ENCODE measurements at places on chromosomes 2 and 18.

- no peaks in the 10 kb centered on the region for H3K36me3 ChIP-seq
- no peak overlapping the region for H3K27ac ChIP-seq
- H3K4me1 ChIP-seq: no peaks in the 10 kb centered on the region
- DNase-seq: no peak
- no peak overlapping the region for H3K4me3 ChIP-seq
These were observed 20.7 kb upstream of the FRZB start for GRCh38 chr2:182887093-182887492.

DNA sequence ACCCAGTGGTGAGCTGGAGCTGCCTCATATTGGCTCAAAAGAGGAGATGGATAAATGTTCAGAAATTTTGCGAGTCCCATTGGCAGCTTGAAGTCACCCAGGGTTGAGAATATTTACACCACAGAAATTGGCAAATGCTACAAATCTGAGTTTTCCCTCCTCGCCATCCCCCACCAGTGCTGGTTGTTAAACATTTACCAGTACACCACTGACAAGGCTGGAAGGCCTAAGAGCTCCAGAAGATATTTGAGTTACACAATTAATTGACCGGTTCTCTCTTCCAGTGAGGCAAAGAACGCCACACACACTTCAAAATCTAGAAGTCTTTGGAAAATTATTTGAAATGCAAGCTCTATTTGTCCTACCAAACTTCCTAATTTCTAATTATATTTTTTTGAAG is 47.5 kb upstream of the ATIC start:
- H3K27me3 ChIP-seq: no peaks in the 10 kb centered on the region
- DNase-seq: no peak
- no peak overlapping the region for H3K27ac ChIP-seq
- no peaks in the 10 kb centered on the region for H3K36me3 ChIP-seq

DNA sequence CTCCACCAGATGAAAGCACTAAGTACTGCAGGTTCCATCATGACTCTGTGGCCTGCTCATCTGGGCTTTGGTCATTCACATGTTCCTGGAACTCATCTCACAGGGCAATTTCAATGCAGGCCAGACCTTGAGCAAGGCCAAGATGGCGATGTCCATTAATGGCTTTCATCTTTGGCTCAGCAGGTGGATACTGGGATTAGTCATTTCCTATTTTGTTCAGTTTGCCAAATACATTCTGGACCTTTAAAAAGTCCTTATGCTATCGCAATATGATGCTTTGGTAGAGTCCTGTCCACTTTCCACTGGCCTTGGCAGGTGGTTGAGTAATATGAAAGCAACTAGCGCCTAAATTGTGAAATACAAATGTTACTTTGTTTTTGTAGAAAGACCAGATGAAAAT is 170.1 kb upstream of the REV1 start:
- no peaks in the 10 kb centered on the region for H3K27me3 ChIP-seq
- no peak for DNase-seq
- no peaks in the 10 kb centered on the region for H3K4me1 ChIP-seq
- H3K4me3 ChIP-seq: no peak overlapping the region
- no peak overlapping the region for H3K27ac ChIP-seq

DNA sequence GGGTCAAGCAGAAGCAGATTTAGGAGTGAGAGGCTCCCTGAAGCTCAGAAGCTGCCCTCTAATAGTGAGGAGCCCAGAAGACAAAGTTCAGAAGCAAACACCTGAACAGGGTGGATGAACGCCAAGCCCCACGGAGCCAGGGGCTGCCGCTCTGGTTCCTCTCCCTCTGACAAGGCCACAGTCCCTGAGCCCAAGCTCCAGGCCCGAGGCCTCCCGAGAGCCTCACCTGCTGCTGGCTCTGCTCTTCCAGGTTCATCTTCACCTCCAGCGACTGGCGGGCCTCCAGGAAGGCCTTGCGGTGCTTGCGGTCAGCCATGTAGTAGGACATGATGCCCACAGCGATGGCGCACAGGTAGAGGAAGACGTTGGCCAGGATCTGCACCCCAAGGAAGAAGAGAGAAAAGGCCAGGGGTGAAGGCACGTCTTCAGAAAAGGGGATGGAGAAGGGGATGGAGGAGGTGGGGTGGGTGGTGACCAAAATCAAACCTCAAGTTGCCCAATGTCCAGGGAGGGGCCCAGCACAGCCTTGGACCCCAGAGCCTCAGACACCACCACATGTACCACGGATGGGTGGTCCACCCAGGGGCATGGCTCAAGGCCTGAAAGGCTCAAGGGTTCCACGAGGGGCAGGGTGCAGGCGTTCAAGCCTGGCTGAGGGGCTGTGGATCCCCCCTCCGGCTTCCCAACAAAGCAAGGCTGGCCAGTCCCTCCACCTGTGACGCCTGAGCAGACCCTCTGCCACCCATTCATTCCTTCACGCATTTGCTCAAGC is 47.5 kb downstream of the ADCY3 start:
- no peak for DNase-seq
- H3K27me3 ChIP-seq: no peaks in the 10 kb centered on the region
- no peaks in the 10 kb centered on the region for H3K4me1 ChIP-seq
- H3K27ac ChIP-seq: no peak overlapping the region

- H3K36me3 ChIP-seq: no peaks in the 10 kb centered on the region
- no peaks in the 10 kb centered on the region for H3K4me1 ChIP-seq
- DNase-seq: no peak
- H3K27ac ChIP-seq: no peak overlapping the region
- no peak overlapping the region for H3K4me3 ChIP-seq
- no peaks in the 10 kb centered on the region for H3K27me3 ChIP-seq
These were observed 14.7 kb downstream of the CDK15 start for GRCh38 chr2:201821080-201821479.

- no peak overlapping the region for H3K27ac ChIP-seq
- no peak for DNase-seq
- no peaks in the 10 kb centered on the region for H3K36me3 ChIP-seq
- no peaks in the 10 kb centered on the region for H3K27me3 ChIP-seq
- no peak overlapping the region for H3K4me3 ChIP-seq
- H3K4me1 ChIP-seq: no peaks in the 10 kb centered on the region
These were observed 23.6 kb downstream of the ADD2 start for GRCh38 chr2:70744397-70744796.

GRCh38 chr2:223929571-223930102 is 15.5 kb downstream of the WDFY1 start:
- H3K27me3 ChIP-seq: no peaks in the 10 kb centered on the region
- no peaks in the 10 kb centered on the region for H3K36me3 ChIP-seq
- peak overlapping the region; percentile 13 for H3K4me3 ChIP-seq

- no peak overlapping the region for H3K4me3 ChIP-seq
- no peak overlapping the region for H3K27ac ChIP-seq
- no peak for DNase-seq
- H3K36me3 ChIP-seq: no peaks in the 10 kb centered on the region
These were observed 413.7 kb upstream of the FAM98A start for GRCh38 chr2:34012715-34013302.

DNA sequence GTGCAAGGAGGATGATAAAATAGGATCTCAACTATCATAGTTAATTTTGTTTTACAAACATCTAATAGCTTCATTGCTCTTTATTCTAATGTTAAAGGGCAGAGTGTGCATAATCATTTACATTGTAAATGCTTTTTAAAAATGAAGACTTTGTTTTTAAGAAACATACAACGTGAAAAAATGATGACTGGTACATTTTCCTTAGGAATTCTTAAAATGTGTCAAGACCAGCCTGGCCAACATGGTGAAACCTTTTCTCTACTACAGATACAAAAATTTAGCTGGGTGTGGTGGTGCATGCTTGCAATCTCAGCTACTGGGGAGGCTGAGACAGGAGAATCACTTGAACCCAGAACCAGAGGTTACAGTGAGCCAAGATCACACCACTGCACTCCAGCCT is 179.0 kb downstream of the PDE1A start:
- H3K4me3 ChIP-seq: no peak overlapping the region
- no peak overlapping the region for H3K27ac ChIP-seq
- no peak for DNase-seq

- no peaks in the 10 kb centered on the region for H3K4me1 ChIP-seq
- H3K27me3 ChIP-seq: no peaks in the 10 kb centered on the region
- H3K27ac ChIP-seq: no peak overlapping the region
- no peak for DNase-seq
- no peak overlapping the region for H3K4me3 ChIP-seq
These were observed 494.9 kb upstream of the LRATD1 start for GRCh38 chr2:14137643-14138042.

DNA sequence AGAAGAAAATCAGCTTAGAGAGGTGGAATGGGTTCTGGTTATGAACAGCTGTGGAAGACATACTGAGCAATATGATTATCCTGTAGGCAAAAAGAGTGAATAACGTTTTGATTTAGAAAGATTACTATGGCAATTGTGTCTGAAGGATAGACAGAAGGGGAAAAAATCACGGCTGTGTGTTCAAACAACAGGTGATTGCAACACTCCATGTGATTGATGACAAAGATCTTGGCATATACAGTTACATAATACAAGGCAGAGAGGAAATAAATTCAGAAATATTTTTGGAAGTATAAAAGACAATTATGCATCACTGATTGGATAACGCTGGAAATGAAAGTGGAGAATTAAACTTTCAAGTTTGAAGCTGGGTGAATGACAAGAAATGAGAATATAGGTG is 58.5 kb upstream of the KCNJ3 start:
- DNase-seq: no peak
- no peaks in the 10 kb centered on the region for H3K36me3 ChIP-seq
- H3K4me3 ChIP-seq: no peak overlapping the region
- H3K27me3 ChIP-seq: no peaks in the 10 kb centered on the region
- no peaks in the 10 kb centered on the region for H3K4me1 ChIP-seq

DNA sequence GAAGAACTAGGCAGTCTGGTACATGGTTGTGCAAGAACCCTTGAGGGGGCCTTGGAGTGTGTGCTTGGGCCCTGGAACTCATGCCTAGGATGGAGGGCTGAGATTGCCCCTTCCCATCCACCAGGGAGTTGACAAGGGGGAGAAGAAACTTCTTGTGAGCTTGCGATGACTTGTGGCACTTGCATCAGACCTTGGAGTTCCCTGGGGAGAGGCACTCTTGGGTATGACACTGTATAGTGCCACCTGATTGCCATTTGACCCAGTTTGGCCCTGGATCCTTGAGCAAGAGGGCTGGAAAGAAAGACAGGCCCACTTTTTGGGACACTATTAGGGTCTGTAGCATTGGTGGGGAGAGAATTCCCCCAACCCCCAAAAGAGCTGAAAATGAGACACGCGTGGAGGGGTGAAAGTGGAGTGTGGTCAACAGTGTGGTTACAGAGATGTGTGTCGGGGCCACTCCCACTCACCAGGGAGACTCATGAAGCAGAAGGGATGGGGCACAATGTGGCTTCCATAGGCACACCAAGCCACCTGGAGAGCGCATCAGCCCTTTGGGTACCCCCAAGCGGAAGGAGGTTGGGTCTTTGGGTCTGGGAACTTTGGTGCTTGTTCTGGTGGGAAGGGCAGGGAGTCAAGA is 101.3 kb downstream of the MSH2 start:
- H3K4me1 ChIP-seq: no peaks in the 10 kb centered on the region
- no peaks in the 10 kb centered on the region for H3K27me3 ChIP-seq
- H3K4me3 ChIP-seq: no peak overlapping the region
- DNase-seq: no peak
- H3K36me3 ChIP-seq: no peaks in the 10 kb centered on the region
- no peak overlapping the region for H3K27ac ChIP-seq

DNA sequence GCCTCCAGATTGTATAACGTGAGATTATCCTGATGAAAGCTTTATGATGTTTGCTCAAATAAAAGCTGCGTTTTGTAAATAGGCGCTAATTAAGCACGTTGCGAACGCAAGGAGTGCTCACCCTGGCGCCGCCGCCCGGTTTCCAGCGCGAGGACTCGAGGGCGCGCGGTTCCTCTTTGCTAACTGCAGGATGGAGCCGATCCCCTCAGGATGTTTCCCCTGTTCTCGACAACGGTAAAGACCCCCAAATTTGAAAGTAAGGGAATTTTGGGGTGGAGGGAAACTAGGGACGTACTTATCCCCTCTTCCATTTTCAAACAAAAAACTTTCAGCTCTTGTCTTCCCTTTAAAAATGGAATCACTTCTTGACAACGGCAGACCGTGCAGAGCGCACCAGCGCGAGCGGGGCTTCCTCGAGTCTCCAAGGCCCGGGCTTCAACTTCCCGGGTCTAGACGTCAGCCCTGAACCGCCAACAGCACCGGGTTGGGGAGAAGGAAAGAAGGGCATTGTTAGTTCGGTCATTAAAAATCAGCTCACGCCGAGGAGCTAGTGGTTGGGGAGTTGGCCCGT is 1.1 kb upstream of the GBX2 start:
- H3K27ac ChIP-seq: no peak overlapping the region
- peaks cover 62% of the 10 kb centered on the region for H3K27me3 ChIP-seq
- no peak for DNase-seq
- H3K4me1 ChIP-seq: no peaks in the 10 kb centered on the region
- H3K36me3 ChIP-seq: no peaks in the 10 kb centered on the region

DNA sequence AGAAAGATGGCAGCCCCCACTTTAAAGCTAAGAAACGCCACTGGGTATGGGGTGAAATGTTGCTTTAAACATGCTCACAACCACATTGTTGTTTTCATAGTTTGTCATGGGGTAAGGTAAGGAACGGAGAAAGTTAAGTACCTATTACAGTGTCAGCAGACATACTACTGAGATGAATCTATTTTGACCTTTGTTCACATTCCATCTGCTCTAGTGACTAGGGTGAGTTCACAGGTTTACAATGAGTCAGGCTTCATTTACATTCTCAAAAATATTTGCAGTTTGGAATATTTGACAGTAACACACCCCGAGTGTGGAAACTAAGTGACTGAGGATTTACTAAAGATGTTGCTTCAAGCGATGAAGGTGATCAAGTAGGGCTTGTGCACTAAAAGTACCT is 428.7 kb upstream of the ACVR2A start:
- H3K4me3 ChIP-seq: no peak overlapping the region
- no peak overlapping the region for H3K27ac ChIP-seq
- no peak for DNase-seq

DNA sequence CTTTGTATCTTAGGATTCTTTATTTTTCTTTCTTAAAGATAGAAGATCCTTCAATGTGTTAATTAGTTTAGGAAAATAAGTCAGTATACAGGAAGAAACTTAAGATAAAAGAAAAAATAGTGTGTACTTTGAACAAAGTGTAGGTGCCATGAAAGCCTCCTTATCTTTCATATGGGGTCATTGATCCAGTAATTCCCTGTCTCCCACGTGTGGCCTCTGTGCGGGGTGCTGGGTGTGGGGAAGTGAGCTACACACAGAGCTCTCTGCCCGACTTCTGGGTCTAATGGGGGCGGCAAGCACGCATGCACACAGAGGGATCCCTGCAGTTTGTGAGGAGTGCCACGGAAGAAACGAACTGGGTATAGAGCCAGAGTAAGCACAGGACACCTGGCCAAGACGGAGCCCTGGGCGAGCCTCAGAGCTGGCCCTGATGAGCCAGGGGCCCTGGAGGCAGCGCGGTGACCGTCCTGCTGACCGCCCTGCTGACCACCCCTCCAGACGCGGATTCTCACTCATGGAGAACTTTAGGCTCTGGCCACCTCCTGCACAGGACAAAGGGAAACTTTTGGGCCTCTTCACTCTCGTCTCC is 253.5 kb downstream of the ACKR3 start:
- H3K27me3 ChIP-seq: no peaks in the 10 kb centered on the region
- DNase-seq: no peak
- H3K27ac ChIP-seq: no peak overlapping the region
- no peaks in the 10 kb centered on the region for H3K36me3 ChIP-seq
- no peak overlapping the region for H3K4me3 ChIP-seq
